ENCODE measurements at places on chromosomes 11 and 22. TPM values are rescaled to one million over a fixed set of nuclear protein-coding genes. Genes with fewer than 3 reads are reported as not detected.

Gene SPDYC
- polyA plus RNA-seq: not detected

Gene FOLR2
- polyA plus RNA-seq: 1.1 TPM

Gene SERPIND1
- polyA plus RNA-seq: 0.20 TPM

Gene MS4A3
- polyA plus RNA-seq: not detected

Gene OR2AG2
- polyA plus RNA-seq: not detected

Gene RFPL2
- not detected for polyA plus RNA-seq

Gene NCAPD3
- polyA plus RNA-seq: 4.7 TPM

Gene CHRDL2
- polyA plus RNA-seq: 1.4 TPM

Gene AIFM3
- 1.1 TPM for polyA plus RNA-seq

Gene NRXN2
- polyA plus RNA-seq: 0.24 TPM

Gene OR56A1
- polyA plus RNA-seq: not detected

Gene PGR
- 0.12 TPM for polyA plus RNA-seq

Gene PARVA
- 8.2 TPM for polyA plus RNA-seq

Gene C1QTNF5
- 6.7 TPM for polyA plus RNA-seq

Gene LZTR1
- 21.1 TPM for polyA plus RNA-seq

Gene TRMU
- 24.3 TPM for polyA plus RNA-seq

Gene LUZP2
- 0.20 TPM for polyA plus RNA-seq

Gene PRODH
- 13.5 TPM for polyA plus RNA-seq

Gene IL18
- polyA plus RNA-seq: 140 TPM

Gene OR52B4
- not detected for polyA plus RNA-seq

Gene TEX12
- 0.11 TPM for polyA plus RNA-seq

Gene KRTAP5-1
- polyA plus RNA-seq: not detected

Gene PRSS23
- polyA plus RNA-seq: 5.3 TPM

Gene APOL3
- polyA plus RNA-seq: 10.2 TPM

Gene RNF169
- polyA plus RNA-seq: 4.8 TPM

Gene AHNAK
- polyA plus RNA-seq: 168 TPM

Gene TLCD5
- 0.55 TPM for polyA plus RNA-seq

Gene SLC37A2
- 21.7 TPM for polyA plus RNA-seq

Gene CRYBB3
- polyA plus RNA-seq: 1.1 TPM

Gene MMP13
- polyA plus RNA-seq: 0.02 TPM

Data from esophagus (tissue), 2 donors.